Activated naive CD8-positive, alpha-beta T cell treated with anti-CD3 and anti-CD28 coated beads, Interleukin-2, amount 10 ng/mL, durations not matched to agents 7 days and 5 days (primary cell): ENCODE measurements at places on chromosomes 12 and 14. TPM values are rescaled to one million over a fixed set of nuclear protein-coding genes. Genes with fewer than 3 reads are reported as not detected.

GRCh38 chr12:14846876-14847580 lies 3.7 kb upstream of the ART4 start:
- DNase-seq = no peak

GRCh38 chr12:34186492-34186891 lies 164.2 kb downstream of the ALG10 start:
- no peak for DNase-seq

DNA sequence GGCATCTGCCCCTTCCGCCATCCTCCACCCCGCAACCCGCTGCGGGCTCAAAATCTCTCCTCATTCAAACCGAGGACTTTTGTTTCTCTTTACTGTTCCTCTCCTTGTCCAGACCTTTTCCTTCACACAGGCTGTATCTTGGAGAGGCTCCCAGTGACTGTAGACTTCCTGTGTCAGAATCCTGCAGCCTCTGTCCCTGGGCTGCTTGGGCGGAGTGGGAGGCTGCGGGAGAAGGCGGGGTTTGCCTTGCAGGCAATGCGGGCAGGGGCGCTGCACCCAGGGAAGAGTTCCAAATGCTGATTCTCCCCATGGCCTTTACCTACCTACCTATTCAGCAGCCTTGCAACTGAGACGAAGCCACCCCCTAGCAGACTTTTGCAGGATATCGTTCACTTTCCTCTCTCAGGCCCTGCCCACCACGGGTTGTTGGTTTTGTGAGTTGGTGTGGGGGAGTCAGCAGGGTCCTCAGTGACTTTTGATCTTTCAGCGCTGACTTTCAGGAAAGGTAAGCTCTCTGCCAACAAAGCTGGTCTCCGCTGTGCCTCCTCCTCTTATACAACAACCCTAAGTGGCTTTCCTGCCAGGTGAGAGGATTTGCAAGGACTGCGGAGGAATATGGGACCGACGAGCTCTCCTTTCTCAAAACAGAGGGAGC lies 79.0 kb upstream of the KCNA1 start:
- DNase-seq = no peak

Gene NEUROD4
- not detected for total RNA-seq
